ENCODE measurements at places on chromosomes 7 and 10. TPM values are rescaled to one million over a fixed set of nuclear protein-coding genes. Genes with fewer than 3 reads are reported as not detected.

The MYO1G gene
- 6.0 TPM for total RNA-seq

The GRID2IP gene
- total RNA-seq: 0.86 TPM

The SEC61G gene
- 91.8 TPM for total RNA-seq

The DKK1 gene
- total RNA-seq: 9.3 TPM

The LRRC72 gene
- not detected for total RNA-seq

Measured in mucosa of gallbladder (tissue), 1 donor.